Trophoblast cell (in vitro differentiated cells and primary cell): ENCODE measurements at places on chromosomes 7 and 10.

DNA sequence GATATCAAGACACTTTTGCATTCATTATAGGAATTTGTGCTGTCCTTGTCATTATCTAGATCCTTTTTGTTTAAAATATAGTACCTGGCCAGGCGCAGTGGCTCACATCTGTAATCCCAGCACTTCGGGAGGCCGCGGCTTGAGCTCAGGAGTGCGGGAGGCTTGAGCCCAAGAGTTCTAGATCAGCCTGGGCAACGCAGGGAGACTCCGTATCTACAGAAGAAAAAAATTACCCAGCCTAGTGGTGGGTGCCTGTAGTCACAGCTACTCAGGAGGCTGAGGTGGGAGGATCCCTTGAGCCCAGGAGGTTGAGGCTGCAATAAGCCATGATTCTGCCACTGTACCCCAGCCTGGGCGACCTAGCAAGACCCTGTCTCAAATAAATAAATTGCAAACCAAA lies 621 bp upstream of the MORN4 start:
- peak; percentile 73 for DNase-seq

GRCh38 chr7:149719050-149719899 lies 54.1 kb downstream of the ZNF467 start:
- no peak for DNase-seq

DNA sequence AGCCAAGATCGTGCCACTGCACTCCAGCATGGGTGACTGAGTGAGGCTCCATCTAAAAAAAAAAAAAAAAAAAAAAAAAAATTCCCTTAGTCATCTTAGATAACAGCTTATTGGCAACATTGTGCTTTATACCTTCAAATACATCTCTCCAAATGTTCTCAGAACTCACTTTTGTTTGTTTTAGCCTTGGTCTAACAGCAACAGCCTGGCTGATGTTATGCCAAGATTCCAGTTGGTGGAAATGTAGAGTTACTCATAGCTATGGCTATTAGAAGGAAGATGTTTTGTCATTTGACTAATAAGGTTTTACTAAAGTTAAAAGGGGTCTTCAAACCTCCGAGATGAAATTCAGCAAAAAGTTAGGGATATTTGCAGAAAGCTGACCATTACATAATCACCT lies 481.4 kb downstream of the NEBL start:
- DNase-seq: no peak

GRCh38 chr10:132146941-132147915 lies 39.5 kb upstream of the DPYSL4 start:
- DNase-seq: no peak

DNA sequence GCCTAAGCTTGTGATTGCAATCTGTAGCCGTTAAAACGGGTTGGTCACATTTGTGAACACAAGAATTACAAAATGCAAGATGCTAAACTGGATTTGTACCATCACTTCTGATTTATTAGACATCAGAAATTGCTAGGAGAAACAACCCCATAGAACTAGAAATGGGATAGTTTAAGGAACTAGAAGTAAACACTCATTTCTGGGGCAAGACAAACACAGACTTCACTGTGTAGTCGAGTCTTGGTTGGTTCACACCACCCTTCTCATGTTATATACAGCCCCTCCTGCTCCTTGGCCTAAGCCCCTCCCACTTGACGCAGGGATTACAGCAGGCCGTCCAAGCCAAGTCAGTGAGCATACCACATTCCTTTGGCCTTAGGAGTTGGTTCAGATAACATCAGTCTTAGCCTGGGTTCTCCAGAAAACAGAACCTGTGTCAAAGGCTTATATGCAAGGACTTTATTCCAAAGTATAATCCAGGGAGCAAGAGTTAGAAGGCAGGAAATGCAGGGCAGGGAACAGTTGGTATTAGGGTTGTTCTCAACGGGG lies 2.0 kb upstream of the NRAP start:
- peak; percentile 89 for DNase-seq

DNA sequence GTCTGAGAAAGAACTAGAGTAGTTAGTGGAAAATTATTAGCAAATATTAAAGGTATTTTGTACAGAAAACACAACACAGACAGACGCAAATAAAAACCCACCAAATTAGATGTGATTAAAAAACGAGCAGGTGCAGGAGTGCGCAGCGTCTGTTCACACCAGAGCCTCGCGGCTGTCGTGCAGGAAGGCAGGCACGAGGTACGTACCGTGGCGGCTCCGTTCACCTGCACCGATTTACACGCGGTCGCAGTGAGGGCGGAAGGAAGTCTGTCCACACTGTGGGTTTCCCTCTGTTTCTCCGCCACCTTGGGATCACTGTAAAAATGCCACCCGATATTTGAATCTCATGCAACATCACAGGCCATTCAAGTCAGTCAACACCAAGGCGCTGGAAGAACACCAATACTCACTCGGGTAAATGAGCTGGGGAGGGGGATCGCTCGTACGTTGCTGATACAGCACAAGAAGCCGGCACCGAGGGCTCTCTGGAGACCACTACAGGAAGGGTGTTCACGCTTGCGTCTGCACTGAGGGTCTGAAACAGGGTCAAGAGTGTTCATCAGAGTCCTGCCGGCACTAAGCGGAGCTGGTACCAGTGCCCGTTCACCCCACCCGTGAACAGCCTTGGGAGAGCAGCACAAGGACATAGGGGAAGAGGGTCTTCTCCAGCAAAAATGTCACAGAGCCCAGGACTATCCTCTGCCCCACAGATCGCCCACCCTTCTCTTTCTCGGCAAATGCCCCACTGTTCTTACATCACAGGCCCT lies 116.8 kb downstream of the LARP4B start:
- DNase-seq: no peak

- DNase-seq: no peak
Measured at GRCh38 chr7:117775801-117776200, 97.4 kb downstream of the CTTNBP2 start.

GRCh38 chr10:69845574-69846292 lies 44.0 kb downstream of the COL13A1 start:
- no peak for DNase-seq

GRCh38 chr10:31822616-31823318 lies 105.9 kb downstream of the ARHGAP12 start:
- no peak for DNase-seq
